CD8-positive, alpha-beta T cell (primary cell): ENCODE measurements at places on chromosomes 1 and 21.

DNA sequence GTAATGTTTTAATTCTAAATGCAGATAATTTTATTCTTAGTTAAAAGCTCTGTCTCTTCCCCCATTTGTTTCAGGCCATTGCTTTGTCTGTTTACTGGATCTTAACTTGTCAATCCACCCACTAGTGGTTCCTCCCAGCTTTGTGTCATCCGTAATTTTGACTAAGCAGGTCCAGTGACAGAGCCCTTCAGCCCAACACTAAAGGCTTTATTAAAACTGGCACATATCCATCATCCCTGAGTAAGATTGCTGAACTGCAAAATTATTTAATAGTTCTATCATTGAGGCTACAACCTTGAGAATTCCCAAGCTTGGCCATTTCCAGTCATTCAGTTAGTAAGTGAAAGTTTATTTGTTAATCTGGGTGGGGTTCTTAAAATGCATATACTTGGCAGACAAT lies 96.7 kb downstream of the NGF start:
- no peak for DNase-seq

GRCh38 chr1:172275478-172275877 lies 145.0 kb upstream of the C1orf105 start:
- no peak for DNase-seq

GRCh38 chr1:213446496-213446895 lies 395.5 kb downstream of the RPS6KC1 start:
- no peak for DNase-seq

GRCh38 chr1:30302858-30303257 lies 420.5 kb downstream of the MATN1 start:
- peak; percentile 23 for DNase-seq

DNA sequence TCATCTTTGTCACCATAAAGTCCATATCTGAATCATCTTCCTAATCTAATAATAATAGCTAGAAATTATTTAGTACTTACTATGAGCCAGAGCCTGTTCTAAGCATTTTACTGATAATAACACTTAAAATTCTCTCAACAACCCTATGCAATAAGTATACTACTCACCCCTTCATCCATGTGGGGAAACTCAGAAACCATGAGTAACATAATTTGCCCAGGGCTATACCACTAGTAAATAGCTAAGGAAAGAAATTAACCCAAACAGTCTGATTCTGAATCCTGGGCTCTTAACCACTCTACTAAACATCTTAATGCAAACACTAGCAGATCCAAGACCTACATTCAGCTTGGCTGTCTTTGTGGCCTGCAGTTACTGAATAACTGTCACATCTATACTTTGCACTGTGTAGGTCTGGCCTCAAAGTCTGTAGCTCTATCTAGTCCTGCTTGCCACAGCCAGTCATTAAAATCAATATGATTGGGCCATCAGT lies 394.8 kb upstream of the ESRRG start:
- DNase-seq, result no peak

- DNase-seq, result no peak
Measured at GRCh38 chr1:19597496-19598309, 46.4 kb upstream of the NBL1 start.

GRCh38 chr1:61749574-61749973 lies 7.3 kb downstream of the PATJ start:
- DNase-seq, result no peak

GRCh38 chr1:215835951-215836350 lies 268.8 kb downstream of the KCTD3 start:
- DNase-seq, result no peak

GRCh38 chr1:219581344-219581743 lies 31.6 kb downstream of the ZC3H11B start:
- no peak for DNase-seq

DNA sequence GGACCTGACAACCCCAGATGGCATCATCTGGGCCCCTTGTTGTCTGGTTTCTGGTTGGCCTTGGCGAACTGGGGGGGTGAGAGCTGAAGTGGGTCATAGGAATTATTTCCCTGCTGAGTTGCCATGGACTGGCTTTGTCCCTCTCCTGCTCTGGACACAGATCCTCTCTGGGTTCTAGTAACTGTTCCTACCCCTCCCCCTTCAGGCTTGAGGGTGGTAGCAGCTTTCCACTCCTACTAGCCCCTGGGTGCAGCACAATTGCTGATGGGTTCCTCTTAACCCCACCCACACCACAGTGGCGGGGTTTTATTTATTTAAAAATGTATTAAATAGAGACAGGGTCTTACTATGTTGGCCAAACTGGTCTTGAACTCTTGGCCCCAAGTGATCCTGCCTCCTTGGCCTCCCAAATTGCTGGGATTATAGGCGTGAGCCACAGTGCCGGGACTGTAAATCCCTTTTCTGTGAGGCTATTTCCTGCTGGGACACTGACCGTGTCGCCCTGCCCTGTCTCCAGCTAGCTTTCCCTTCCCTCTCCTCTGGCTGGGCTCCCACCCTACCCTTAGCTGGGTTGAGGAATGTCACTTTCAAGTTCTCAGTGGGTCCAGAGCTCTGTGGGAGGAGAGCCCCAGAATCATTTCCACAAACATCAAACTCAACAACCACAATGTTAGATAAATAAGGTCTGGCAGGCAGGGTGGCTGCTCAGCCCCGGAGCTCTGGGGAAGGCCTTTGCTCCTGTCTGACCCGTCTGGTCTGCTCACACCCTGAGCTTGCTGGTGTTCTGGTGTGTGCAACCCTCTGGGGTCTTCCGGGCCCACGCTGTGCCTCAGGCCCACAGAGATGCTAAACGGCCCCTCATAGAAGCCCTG lies 112.7 kb upstream of the WNT4 start:
- DNase-seq, result no peak

DNA sequence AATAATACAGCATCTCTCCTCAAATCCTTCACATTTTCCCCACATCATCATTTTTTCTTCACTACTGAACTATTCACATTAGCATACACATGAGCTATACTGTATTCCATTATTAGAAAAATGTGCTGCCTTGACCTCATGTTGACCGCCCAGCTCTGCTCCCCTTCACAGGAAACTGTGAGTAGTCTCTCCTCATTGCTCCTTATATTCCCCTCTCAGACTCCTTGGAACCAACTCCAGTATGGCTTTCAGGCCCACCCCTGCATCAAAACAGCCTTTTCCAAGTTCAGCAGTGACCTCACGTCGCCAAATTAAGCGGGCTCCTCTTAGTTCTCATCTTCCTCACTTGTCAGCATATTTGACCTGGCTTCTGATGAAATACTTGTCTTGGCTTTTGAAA lies 59.2 kb upstream of the SPAG17 start:
- no peak for DNase-seq

DNA sequence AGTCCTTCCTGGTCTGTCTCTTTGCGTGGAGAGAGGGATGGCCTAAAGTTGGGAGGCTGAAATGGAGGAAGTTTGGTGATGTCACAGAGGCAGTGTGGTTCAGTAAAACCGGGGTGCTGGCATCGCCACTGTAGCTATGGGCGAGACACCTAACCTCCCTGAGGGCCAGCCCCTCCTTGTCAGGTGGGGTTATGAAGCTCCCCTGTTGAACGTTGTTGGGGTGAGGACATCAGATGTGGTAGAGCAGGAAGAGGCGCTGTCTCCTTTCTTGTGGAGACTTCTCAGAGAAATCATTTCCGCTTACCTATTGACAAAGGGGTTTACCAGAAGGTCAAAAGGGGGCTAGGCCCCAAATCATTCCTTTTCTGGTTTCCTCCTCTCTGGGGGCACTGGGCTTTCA lies 294.7 kb downstream of the SIPA1L2 start:
- peak; percentile 78 for DNase-seq

DNA sequence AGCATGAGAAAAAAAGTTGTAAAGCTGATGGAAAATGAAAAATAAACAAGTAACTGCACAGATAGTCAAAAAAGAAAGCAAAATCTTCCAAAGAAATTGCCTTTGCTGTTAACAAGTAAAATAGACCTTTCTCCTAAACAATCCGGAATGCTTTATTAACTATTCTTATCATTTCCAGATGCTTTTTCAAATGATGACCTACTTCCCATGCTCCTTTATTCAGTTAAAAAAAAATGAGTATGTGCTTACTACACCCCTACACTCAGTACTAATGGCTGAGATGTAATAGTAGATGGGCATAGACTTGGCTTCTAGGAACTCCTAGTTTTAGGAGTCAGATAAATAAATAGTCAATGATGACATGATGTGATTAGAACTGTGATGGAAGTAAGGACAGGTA lies 108.5 kb downstream of the NIBAN1 start:
- DNase-seq, result no peak

GRCh38 chr1:7847599-7847998 lies 5.3 kb downstream of the UTS2 start:
- no peak for DNase-seq

DNA sequence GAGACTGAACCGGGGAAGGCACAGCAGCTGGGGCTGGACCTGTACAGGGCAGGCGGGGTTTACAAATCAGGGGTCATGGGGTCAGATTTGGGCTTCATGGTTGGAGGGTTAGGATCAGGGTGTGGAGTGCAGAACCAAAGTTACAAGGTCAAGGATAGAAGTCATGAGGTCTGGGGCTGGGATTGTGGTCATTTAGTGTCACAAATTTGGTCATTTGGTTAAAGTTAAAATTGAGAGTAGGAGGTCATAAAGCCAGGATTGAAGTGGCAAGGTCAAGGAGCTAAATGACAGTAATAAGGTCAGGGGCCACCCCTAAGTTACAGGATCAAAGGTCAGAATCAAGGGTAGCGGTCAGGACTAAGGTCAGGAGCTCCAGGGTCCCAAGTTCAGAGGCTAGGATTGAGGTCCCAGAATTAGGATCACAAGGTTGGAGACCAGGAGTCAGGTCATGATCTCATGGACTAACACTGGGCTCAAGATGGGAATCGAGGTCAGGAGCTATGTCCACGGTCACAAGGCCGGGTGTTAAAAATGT lies 20.4 kb downstream of the SERINC2 start:
- DNase-seq, result no peak
